Left hindlimb (tissue), 1 donor: ENCODE measurements at places on chromosomes 6 and 20.
A peak's percentile ranks its signal among the peaks of the same experiment; 100 is the strongest.

DNA sequence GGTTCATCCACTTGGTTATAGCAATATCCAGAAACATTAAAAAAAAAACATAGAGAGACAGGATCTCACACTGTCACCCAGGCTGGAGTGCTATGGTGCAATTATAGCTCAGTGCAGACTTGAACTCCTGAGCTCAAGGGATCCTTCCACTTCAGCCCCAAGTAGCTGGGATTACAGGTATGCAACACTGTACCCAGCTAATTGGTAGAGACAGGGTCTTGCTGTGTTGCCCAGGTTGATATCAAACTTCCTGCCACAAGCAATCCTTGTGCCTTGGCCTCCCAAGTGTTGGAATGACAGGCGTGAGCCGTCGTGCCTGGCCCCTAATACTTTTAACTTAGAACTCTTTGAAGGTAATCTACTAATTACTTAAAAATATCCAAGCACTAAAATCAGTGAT, 818 bp upstream of the SLC17A1 start:
- no peak for DNase-seq

DNA sequence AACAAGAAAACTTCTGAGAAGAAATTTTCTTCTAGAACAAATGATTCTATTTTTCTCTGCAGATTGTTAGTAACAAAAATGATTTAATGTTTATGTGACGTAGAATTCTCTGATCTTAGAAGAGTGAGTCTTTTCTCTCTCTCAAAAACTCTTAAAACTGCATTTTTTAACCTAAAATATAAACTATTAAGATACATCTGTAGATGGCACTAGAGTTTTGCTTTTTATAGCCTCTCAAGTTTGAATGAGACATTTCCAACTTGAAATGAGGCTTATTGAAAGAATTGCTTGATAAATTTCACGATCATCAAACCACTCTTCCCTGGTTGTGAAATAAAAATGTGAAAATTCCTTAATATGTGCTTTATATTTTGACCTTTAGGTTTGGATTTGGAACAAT, 53.8 kb downstream of the PHF3 start:
- DNase-seq: no peak

GRCh38 chr6:21305893-21306332, 287.6 kb upstream of the SOX4 start:
- no peak for DNase-seq

DNA sequence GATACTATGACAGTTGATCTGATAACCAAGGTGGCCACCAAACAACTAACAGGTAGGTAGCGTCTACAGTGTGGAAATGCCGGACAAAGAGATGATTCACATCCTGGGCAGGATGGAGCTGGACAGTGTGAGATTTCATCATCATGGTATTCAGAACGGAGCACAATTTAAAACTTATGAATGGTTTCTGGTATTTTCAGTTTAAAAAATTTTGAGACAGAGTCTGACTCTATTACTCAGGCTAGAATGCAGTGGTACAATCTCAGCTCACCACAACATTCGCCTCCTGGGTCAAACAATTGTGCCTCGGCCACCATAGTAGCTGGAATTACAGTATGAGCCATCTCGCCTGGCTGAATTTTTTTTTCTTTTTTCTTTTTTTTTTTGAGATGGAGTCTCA, 43.8 kb downstream of the CEP57L1 start:
- no peak for DNase-seq

GRCh38 chr6:44650947-44651346, 263.4 kb downstream of the CDC5L start:
- peak; percentile 9 for DNase-seq

DNA sequence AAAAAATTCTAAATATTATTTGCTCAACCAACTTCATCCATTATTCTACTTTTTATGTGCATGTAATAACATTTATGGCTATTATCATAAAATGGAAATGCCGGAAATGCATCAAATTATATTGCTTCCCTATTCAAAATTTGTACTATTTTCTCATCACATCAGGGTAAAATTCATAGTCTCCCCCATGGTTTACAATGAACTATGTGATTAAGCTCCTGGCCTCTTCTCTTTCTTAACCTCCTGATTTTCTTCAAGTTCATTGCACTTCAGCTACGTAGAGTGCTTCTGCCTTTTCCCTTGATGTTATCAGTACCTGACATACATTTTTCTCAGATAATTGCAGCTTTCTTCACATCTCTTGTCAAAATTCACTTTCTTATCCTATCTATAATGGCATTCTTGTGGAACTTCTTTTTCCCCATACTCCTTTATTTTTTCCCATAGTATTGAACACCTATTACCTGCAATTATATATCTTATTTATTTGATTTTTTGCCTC, 699.1 kb upstream of the ADGRB3 start:
- no peak for DNase-seq

DNA sequence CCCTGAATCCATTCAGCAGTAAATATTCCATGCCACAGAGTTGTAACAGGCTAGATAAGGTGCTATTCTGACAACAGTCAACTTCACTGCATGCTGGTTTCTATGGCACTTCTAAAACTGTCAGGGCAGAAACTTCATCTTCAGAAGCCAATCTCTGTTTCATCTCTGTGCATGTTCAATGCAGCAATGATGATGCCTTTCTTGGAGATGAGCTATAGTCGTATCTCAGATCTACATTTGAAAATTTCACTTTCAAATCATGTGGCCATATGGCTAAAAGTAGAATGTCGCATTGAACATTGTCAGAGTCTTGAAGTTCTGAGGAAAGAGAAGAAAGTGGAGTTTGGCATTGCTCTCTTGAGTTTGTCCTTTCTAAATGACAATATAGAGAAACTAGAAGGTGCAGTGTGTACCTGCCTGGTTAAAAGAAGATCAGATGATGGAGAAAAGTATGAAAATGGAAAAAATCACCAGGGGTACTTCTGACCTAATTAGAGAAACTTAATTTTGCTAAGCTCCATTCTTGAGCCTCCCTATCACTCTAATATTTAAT, 49.0 kb upstream of the VSTM2L start:
- no peak for DNase-seq

GRCh38 chr6:4565301-4566250, 210.6 kb upstream of the CDYL start:
- DNase-seq: no peak

GRCh38 chr6:148747145-148747470, 278 bp downstream of the UST start:
- DNase-seq: no peak

- peak; percentile 49 for DNase-seq
Measured at GRCh38 chr6:136791296-136792094, 782 bp downstream of the MAP3K5 start.

DNA sequence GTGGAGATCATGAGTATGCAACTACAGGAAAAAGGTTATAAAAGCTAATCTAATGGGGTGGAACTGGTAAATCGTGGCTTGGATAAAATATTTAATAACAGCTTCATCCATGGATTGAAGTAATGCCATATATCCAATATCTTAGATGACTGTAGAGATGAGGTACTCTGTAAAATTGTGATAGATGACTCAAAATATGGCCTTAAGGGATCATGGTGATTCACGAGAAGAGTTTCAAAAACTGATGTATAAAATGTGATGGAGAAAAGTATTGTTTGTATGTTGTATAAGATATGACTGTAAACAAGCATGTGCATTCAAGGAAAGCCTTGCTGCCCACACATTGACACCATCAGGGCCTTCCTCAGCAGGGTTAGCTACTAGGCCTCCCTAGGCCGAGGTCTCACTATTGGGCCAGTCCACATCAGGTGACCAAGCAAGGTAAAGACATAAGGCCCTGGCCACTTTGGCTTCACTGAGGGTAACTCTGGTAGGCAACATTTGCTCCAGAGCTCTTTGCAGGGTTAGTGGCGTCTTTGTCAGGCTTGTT, 17.7 kb upstream of the CCN6 start:
- DNase-seq: no peak

DNA sequence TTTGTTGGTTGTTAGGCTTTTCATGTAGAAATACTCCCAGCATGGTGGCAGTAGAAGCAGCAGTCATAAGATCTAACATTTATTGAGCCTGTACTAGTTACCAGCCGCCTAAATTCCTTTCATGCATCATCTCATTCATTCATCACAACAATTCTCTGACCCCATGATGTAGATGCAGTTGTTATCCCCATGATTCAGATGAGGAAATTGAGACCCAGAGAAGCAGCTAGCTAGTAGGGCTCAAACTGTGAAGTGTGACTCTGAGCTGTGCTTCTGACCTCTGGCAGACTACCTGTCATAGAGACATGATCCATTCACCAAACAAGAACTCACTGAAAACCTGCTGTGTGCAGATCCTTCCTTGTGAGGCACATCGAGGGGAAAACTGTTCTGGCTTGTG, 16.9 kb downstream of the RREB1 start:
- DNase-seq: no peak

DNA sequence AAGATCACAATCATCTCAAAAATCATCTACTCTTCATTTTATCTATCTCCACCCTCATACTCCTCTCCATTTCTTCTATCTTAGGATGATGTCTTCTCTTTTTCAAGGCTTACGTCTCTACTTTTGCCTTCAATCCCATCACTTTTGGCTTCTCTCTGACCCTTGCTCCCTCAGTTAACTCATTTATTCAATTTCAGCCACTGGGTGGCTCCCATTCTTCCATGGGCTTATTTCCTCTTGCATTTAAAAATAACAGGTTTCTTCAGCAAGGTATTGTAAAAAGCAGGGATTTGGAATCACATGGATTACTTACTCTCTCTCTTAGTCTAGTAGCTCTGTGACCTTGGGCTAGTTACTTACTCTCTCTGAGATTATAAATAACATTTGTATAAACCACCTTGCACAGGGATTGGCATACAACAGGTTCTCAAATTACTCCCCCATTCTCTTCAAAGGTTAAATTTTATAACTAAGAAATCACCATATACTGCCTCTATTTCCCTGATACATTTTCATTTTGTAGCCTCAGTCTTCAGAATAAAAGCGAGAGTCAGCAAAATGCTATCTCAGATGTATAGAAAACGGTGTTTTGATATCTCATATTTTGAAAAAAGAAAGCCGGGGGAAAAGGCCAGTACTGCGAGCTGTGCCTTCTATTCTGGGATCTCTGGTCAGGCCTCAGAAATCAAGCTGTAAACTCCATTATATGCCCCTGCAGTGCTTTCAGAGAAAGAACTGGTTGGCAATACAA, 5.5 kb downstream of the ZSCAN12 start:
- no peak for DNase-seq

DNA sequence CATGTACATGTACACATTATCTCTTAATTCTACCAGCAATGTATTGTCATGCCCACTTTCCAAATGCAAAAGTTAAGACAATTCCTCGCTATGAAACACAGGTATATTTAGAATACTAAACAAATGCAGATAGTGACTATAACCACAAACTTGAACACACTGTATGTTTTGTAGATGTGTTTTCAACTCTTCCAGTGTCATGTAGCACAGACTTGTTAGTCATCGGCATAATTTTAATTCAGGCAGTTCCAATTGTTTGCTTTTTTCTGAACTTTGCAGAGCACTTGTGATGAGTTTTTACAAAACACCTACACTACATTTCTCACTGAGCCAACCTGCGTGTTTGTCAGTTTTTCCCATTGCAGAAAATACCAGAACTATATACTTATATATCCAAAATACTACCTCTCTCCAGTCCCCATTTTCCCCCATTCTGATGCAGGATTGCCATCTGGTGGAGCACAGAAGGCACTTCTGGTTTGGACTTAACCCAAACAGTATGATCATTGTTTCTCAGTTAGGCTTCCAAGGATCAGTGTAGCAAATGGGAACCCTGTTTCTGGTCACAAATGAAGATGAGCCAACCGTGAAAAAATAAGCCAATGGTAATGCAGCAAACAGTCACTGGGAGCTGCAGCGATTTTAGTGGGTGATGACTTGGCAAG, 143.4 kb downstream of the ADGRB3 start:
- peak; percentile 49 for DNase-seq

GRCh38 chr6:107179004-107179403, 63.7 kb upstream of the BEND3 start:
- no peak for DNase-seq

DNA sequence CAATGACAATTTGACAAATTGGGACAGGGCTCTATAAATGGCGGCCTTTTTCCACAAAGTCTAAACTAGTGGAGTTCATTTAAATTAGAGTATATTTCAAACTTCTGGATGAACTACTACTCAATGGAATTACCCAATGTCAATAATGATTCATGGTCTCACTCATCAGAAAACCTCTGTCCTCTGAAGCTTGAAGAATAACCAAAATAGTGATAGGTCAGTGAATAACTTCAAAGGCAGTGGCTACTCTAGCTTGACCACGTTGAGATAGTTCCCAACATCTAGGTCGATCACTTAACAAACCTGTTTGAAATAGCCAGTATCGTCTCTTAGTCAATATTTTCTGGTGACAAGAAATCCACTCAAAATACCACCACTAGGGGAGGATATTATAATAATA, 197.6 kb downstream of the HDGFL1 start:
- DNase-seq: no peak

GRCh38 chr6:56891754-56892153, 63.2 kb upstream of the BEND6 start:
- DNase-seq: no peak

DNA sequence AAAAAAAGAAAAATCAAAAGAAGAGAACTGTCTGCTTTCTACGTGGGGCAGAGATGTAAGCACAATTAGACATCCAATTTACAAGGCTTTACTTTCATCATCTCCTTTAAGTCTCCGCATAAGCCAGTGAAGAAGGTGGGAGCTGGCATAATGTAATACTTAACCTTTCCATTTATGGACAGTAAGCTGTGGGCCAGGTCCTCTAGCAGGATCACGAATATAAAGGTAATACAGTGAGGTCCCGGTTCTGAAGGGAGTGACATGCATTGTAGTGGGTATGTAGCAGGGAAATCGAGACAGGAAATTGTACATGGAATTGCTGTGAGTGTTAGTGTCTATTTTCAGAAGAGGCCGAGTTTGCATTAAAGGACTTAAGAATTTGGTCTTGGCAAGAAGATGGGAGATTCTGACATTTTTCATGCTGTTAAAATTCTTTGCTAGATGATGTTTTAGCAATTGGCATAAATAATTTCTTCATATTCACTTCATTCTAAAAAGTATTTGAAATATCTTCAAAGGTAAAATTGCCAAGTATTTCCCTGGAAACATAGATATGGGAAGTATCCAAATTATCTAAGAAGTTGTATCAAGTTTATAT, 20.4 kb upstream of the POPDC3 start:
- no peak for DNase-seq

DNA sequence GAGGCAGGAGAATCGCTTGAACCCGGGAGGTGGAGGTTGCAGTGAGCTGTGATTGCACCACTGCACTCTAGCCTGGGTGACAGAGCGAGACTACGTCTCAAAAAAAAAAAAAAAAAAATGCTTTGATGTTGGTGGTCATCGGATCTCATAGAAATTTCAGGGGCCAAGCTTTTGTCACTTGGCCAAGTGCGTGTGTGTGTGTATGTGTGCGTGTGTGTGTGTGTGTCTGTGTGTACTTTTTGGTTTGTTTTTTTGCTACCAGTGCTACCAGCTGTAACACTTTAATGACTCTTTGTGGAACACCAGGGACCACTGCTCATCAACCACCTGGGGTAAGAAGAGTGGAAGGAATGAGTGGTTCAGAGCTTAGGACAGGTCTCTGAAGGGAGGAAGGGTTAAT, 49.7 kb downstream of the TRAF3IP2 start:
- no peak for DNase-seq

GRCh38 chr6:13695252-13695651, 16.4 kb downstream of the RANBP9 start:
- no peak for DNase-seq
